HEK293T (cell line): ENCODE measurements at places on chromosomes 6 and 20.

- no peak for DNase-seq
Measured at GRCh38 chr20:37327748-37328147, 18.2 kb upstream of the SRC start.

GRCh38 chr20:22921595-22922421 is 113.3 kb upstream of the SSTR4 start:
- no peak for DNase-seq

GRCh38 chr6:149366267-149366921 is 33.7 kb upstream of the SUMO4 start:
- no peak for DNase-seq

DNA sequence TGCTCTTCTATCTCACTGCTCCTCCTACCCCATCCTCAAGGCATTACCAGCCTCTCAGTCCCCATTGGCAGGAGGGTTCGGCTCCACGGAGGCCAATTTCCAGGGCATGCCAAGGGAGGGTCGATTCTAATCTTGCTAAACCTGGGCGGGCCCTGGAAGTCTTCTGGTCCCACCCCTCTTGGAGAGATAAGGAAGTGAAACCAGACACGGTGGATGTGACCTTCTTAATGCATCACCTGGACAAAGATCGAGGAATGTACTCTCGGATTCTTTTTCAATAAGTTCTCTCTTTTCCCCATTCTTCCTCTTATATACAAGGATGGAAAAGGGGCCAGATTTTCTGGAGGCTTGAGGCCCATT is 112.2 kb upstream of the ARMC2 start:
- DNase-seq: no peak

GRCh38 chr6:22852101-22852500 is 282.7 kb downstream of the HDGFL1 start:
- DNase-seq: no peak
